ENCODE measurements at places on chromosomes 2 and 18. TPM values are rescaled to one million over a fixed set of nuclear protein-coding genes. Genes with fewer than 3 reads are reported as not detected.

The C2orf74 gene
- 18.6 TPM for total RNA-seq

The CFAP221 gene
- total RNA-seq, result not detected

The LINC00305 gene
- total RNA-seq, result not detected

The TRIP12 gene
- total RNA-seq, result 238 TPM

The GIGYF2 gene
- 54.4 TPM for total RNA-seq

The EFR3B gene
- total RNA-seq, result 1.3 TPM

The RAX gene
- total RNA-seq, result not detected

The SERPINB3 gene
- 0.17 TPM for total RNA-seq

The CGREF1 gene
- total RNA-seq, result 4.8 TPM

The IL36A gene
- not detected for total RNA-seq

The NETO1 gene
- total RNA-seq, result not detected

The MCEE gene
- total RNA-seq, result 9.7 TPM

The PROM2 gene
- total RNA-seq, result 0.05 TPM

The DSC1 gene
- not detected for total RNA-seq

The FAP gene
- total RNA-seq, result 1.8 TPM

The DOCK10 gene
- 4.1 TPM for total RNA-seq

The EVX2 gene
- total RNA-seq, result not detected

The KCNK3 gene
- total RNA-seq, result 0.05 TPM

The FBXO48 gene
- total RNA-seq, result 0.42 TPM

The CEP76 gene
- 18.2 TPM for total RNA-seq

The DSC2 gene
- total RNA-seq, result 0.17 TPM

The DSG4 gene
- total RNA-seq, result not detected

The UGT1A6 gene
- 0.88 TPM for total RNA-seq

The SLC25A52 gene
- total RNA-seq, result not detected

The MRPL44 gene
- 42.0 TPM for total RNA-seq

The PARD3B gene
- total RNA-seq, result 13.3 TPM

The SLC30A3 gene
- 17.9 TPM for total RNA-seq

The TRABD2A gene
- 1.4 TPM for total RNA-seq

The PRKAG3 gene
- total RNA-seq, result not detected

The ANKRD36B gene
- total RNA-seq, result 67.0 TPM

The GAL3ST2 gene
- total RNA-seq, result not detected

The FAM124B gene
- 139 TPM for total RNA-seq

The KCNE4 gene
- 1.2 TPM for total RNA-seq

The TMEM247 gene
- not detected for total RNA-seq

The PCARE gene
- total RNA-seq, result not detected

The CPO gene
- total RNA-seq, result not detected

The SCN3A gene
- total RNA-seq, result 12.0 TPM

The RAMP1 gene
- not detected for total RNA-seq

The TUBA3E gene
- total RNA-seq, result not detected

The PID1 gene
- total RNA-seq, result under 0.01 TPM

The ACADL gene
- total RNA-seq, result 0.19 TPM

The NPHP1 gene
- 2.9 TPM for total RNA-seq

The WNT10A gene
- under 0.01 TPM for total RNA-seq

The TTN gene
- total RNA-seq, result 1.8 TPM

The CCDC74B gene
- 2.2 TPM for total RNA-seq
